H7 (cell line): ENCODE measurements at places on chromosomes 7 and 10. TPM values are rescaled to one million over a fixed set of nuclear protein-coding genes. Genes with fewer than 3 reads are reported as not detected.

DNA sequence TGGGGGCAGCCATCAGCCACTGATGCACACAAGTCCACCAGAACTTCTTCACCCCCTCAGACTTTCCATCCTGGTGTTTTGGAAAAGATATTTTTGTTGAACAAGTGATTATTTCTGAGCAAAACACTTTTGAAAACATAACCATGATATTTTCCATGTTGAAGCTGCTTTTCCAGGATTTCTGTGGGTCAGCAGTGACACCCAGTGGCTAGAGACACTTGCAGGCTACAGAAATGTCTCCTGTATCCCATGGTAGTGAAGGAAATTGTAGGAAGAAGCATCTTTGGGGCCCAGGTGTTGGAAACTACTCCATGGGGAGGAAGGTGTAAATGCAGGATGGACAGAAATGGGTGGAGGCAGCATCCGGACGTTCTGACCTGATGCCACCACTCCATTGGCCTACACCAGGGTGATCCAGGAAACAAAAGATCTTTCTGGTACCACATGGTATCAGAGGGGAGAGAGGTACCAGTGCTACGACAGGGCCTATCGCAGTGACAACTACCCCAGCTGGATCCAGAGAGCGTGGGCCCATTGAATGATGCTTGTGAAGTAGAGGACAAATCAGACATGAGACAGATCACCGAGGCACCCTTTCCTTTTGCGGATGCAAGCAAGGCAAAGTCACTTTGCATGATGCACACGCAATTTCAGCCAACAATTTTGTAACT lies 111.7 kb upstream of the COBL start:
- no peak for DNase-seq

GRCh38 chr7:68963552-68963951 lies 634.7 kb upstream of the AUTS2 start:
- no peak for DNase-seq

DNA sequence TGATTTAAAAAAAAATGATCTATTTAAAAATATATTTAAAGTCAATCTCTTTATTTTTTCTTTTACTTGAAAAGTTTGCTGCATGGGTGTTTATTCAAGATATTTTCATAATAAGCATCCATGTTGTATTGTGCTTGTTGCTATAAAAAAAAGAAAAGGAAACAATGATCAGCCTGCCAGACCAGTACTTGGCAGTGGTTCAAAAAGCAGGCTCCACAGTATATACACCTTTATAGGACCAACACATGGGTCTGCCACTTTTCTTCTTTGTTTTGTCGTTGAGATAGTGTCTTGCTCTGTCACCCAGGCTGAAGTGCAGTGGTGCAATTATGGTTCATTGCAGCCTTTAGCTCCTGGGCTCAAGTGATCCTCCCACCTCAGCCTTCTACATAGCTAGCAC lies 228.0 kb downstream of the TWIST1 start:
- DNase-seq: no peak

- DNase-seq: no peak
Observed at GRCh38 chr10:95517536-95518454, 43.4 kb downstream of the SORBS1 start.

Gene SH2B2
- 6.2 and 11.1 TPM in 2 replicates for total RNA-seq
